Progenitor cell of endocrine pancreas (in vitro differentiated cells): ENCODE measurements at places on chromosomes 12 and 14. TPM values are rescaled to one million over a fixed set of nuclear protein-coding genes. Genes with fewer than 3 reads are reported as not detected.
A peak's percentile ranks its signal among the peaks of the same experiment; 100 is the strongest.

DNA sequence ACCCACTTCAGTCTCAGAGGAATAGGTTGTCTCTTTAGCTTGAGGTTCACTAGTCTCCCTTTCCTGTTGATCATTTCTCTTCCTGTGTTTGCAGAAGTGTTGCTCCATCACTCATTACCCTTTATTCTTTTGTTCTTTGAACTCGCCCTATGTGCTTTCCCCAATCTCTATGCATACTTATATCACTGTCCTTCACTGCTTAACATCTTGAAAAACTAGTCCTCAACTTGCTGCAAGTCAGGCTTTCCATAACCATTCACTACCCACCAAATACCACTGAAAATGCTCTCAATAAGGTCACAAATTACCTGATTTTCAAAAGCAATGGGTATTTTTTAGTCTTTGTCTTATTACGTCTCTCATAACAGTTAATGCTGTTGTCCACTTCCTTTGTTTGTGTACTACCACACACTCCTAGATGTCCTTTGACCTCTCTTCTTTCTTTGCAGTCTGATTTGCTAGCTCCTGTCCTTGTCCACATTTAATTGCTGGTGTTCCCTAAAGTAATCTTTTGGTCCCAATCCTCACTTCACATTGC lies 80.8 kb downstream of the RIC8B start:
- no peak overlapping the region for H3K27ac ChIP-seq
- H3K36me3 ChIP-seq: peaks cover 9% of the 10 kb centered on the region
- H3K4me3 ChIP-seq: no peak overlapping the region
- no peaks in the 10 kb centered on the region for H3K27me3 ChIP-seq

The SDR9C7 gene
- total RNA-seq: not detected in 2 replicates

The LRCOL1 gene
- not detected in 2 replicates for total RNA-seq

DNA sequence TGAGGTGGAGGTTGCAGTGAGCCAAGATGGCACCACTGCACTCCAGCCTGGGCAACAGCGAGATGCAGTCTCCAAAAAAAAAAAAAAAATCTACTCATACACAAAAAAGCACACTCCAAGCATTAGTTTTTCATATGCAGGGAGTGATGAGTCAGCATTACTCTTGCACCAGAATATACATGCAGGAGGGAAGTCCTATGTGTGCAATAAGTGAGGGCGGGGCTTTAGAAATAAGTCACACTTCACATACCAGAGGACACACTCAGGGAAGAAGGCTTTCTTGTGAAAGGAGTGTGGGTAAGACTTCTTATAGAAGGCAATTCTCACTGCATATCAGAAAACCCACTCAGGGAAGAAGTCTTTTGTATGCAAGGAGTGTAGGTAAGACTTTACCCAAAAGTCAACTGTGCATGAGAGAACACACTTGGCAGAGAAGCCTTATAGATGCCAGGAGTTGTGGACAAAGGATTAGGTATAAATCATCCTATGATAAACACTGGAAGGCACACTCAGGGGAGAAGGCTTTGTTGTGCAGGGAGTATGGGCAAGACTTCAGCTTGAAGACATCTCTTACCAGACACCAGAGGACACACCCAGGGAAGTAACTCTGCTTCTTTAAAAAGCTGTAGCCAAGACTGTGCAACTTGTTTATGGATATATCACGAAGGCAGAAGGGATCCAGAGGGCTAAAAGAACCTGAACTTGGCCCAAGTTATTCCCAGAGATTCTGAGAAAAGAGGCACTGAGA lies 50.5 kb downstream of the ATF7 start:
- H3K4me3 ChIP-seq: no peak overlapping the region
- no peak overlapping the region for H3K27ac ChIP-seq

GRCh38 chr12:106953352-106954250 lies 2.1 kb upstream of the TMEM263 start:
- peaks cover 11% of the 10 kb centered on the region for H3K4me1 ChIP-seq
- no peak for DNase-seq
- H3K27ac ChIP-seq: no peak overlapping the region
- peaks cover 27% of the 10 kb centered on the region for H3K27me3 ChIP-seq

- H3K4me3 ChIP-seq: no peak overlapping the region
- peaks cover 3% of the 10 kb centered on the region for H3K27me3 ChIP-seq
- H3K27ac ChIP-seq: no peak overlapping the region
- no peak for DNase-seq
- H3K4me1 ChIP-seq: peaks cover 19% of the 10 kb centered on the region
- H3K36me3 ChIP-seq: no peaks in the 10 kb centered on the region
These were observed 203.8 kb downstream of the CALM1 start for GRCh38 chr14:90600619-90601018.

DNA sequence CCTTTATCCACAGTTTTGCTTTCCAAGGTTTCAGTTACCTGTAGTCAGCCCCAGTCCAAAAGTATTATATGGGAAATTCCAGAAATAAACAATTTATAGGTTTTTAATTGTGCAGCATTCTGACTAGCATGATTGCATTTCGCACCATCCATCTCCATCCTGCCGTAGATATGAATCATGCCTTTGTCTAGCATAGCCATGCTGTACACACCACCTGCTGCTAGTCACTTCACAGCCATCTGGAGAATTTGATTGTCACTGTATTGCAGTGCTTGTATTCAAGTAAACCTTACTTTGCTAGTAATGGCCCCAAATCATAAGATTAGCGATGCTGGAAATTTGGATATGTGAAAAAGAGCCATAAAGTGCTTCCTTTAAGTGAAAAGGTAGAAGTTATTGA lies 36.0 kb downstream of the MUCL1 start:
- H3K27me3 ChIP-seq: no peaks in the 10 kb centered on the region
- peaks cover 27% of the 10 kb centered on the region for H3K4me1 ChIP-seq
- no peaks in the 10 kb centered on the region for H3K36me3 ChIP-seq
- DNase-seq: no peak

DNA sequence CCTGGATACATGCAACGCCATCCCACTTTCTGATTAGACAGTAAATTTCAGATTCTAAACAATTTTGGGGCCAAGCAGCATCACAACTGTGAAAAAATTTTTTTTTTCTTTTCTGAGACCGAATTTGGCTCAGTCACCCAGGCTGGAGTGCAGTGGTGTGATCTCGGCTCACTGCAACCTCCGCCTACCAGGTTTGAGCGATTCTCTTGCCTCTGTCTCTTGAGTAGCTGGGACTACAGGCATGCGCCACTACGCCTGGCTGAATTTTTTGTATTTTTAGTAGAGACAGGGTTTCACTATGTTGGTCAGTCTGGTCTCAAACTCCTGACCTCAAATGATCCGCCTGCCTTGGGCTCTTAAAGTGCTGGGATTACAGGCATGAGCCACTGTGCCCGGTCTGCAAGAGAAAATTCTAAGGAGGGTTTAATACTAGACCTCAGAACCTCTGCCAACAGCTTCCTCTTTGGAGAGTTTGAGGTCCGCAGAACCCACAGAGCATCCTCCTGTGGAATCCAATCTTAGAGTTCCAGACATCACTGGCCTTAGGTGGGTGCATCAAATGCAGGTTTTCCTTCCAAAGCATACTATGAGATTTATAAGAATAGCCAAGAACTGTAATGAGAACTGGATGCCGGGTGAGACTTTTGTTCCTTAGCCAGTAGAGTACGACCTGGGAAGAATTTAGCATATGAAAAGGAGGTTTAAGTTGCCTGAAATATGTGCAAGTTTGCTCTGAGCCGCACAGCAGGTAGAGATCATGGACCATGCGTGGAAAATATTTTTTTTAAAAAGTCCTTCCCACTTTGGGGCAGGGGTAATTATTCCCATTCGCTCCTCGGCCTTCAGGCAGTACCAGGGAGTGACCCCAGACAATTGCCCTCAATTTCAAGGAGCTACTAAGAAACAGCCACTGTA lies 7.8 kb upstream of the PHC1 start:
- H3K27me3 ChIP-seq: no peaks in the 10 kb centered on the region
- peaks cover 5% of the 10 kb centered on the region for H3K4me1 ChIP-seq
- H3K4me3 ChIP-seq: no peak overlapping the region
- H3K27ac ChIP-seq: no peak overlapping the region
- no peak for DNase-seq

- H3K4me1 ChIP-seq: peaks cover 58% of the 10 kb centered on the region
- H3K27ac ChIP-seq: peak overlapping the region; percentile 95
- peak overlapping the region; percentile 10 for H3K4me3 ChIP-seq
- no peak for DNase-seq
- H3K36me3 ChIP-seq: no peaks in the 10 kb centered on the region
- H3K27me3 ChIP-seq: no peaks in the 10 kb centered on the region
These were observed 483.9 kb downstream of the ZFP36L1 start for GRCh38 chr14:68308726-68309520.

- DNase-seq: no peak
- H3K36me3 ChIP-seq: no peaks in the 10 kb centered on the region
- no peak overlapping the region for H3K27ac ChIP-seq
- H3K27me3 ChIP-seq: no peaks in the 10 kb centered on the region
- peaks cover 16% of the 10 kb centered on the region for H3K4me1 ChIP-seq
- H3K4me3 ChIP-seq: no peak overlapping the region
These were observed 441.6 kb upstream of the FBXO33 start for GRCh38 chr14:39873791-39874190.

- H3K27ac ChIP-seq: peak overlapping the region; percentile 74
These were observed 76.9 kb downstream of the SUSD6 start for GRCh38 chr14:69688299-69688649.

- no peaks in the 10 kb centered on the region for H3K36me3 ChIP-seq
- no peaks in the 10 kb centered on the region for H3K27me3 ChIP-seq
- H3K4me3 ChIP-seq: no peak overlapping the region
- no peak overlapping the region for H3K27ac ChIP-seq
These were observed 194.5 kb upstream of the CNOT2 start for GRCh38 chr12:70048521-70049250.

GRCh38 chr14:104550340-104550860 lies 29.2 kb upstream of the C14orf180 start:
- DNase-seq: no peak
- H3K4me3 ChIP-seq: no peak overlapping the region
- no peaks in the 10 kb centered on the region for H3K4me1 ChIP-seq
- no peak overlapping the region for H3K27ac ChIP-seq
- H3K27me3 ChIP-seq: peaks cover 28% of the 10 kb centered on the region
- H3K36me3 ChIP-seq: no peaks in the 10 kb centered on the region

DNA sequence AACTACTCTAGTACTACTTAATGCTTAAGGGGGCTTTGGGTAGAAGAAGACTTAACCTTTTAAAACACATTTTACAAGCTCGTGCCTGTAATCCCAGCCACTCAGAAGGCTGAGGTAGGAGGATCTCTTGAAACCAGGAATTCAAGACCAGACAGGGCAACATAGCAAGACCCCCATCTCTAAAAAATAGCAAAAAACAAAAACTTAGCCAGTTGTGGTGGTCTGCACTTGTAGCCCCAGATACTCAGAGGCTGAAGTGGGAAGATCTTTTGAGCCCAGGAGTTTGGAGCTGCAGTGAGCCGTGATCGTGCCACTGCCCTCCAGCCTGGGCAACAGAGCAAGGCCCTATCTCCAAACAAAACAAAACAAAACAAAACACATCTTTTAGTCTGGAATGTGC lies 39.7 kb upstream of the PARP11 start:
- no peak overlapping the region for H3K27ac ChIP-seq
- peaks cover 20% of the 10 kb centered on the region for H3K27me3 ChIP-seq
- H3K4me1 ChIP-seq: peaks cover 1% of the 10 kb centered on the region
- peaks cover 2% of the 10 kb centered on the region for H3K36me3 ChIP-seq

- no peaks in the 10 kb centered on the region for H3K27me3 ChIP-seq
- peak overlapping the region; percentile 50 for H3K4me3 ChIP-seq
- peaks cover 16% of the 10 kb centered on the region for H3K4me1 ChIP-seq
- peak overlapping the region; percentile 57 for H3K27ac ChIP-seq
- DNase-seq: no peak
These were observed 3.3 kb downstream of the RAD52 start for GRCh38 chr12:946212-946611.

DNA sequence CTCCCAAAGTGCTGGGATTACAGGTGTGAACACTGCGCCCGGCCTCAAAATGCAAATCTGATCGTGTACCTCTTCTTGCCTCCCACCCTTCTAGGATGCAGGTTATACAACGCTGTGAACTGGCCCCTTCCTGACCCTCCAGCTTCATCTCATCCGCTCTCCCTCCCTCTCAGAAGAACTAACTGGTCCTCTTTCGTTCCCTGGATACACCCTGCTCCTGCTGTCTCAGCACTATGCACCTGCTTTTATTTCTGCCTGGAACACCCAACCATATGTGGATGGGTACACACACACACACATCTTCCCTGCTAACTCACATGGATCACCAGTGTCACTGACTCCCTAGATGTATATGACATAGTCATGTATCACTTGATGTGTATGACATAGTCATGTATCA lies 56.1 kb upstream of the VASH1 start:
- H3K4me1 ChIP-seq: peaks cover under 1% of the 10 kb centered on the region
- no peak overlapping the region for H3K27ac ChIP-seq
- no peak for DNase-seq
- no peak overlapping the region for H3K4me3 ChIP-seq
- no peaks in the 10 kb centered on the region for H3K36me3 ChIP-seq

The TDG gene
- total RNA-seq: 52.9 and 61.9 TPM in 2 replicates

The FAM90A1 gene
- 0.22 TPM in 1 of 2 replicates, not detected in the other for total RNA-seq

- H3K27ac ChIP-seq: no peak overlapping the region
- no peaks in the 10 kb centered on the region for H3K36me3 ChIP-seq
- no peak overlapping the region for H3K4me3 ChIP-seq
These were observed 84.2 kb upstream of the LRIG3 start for GRCh38 chr12:59004456-59004855.

DNA sequence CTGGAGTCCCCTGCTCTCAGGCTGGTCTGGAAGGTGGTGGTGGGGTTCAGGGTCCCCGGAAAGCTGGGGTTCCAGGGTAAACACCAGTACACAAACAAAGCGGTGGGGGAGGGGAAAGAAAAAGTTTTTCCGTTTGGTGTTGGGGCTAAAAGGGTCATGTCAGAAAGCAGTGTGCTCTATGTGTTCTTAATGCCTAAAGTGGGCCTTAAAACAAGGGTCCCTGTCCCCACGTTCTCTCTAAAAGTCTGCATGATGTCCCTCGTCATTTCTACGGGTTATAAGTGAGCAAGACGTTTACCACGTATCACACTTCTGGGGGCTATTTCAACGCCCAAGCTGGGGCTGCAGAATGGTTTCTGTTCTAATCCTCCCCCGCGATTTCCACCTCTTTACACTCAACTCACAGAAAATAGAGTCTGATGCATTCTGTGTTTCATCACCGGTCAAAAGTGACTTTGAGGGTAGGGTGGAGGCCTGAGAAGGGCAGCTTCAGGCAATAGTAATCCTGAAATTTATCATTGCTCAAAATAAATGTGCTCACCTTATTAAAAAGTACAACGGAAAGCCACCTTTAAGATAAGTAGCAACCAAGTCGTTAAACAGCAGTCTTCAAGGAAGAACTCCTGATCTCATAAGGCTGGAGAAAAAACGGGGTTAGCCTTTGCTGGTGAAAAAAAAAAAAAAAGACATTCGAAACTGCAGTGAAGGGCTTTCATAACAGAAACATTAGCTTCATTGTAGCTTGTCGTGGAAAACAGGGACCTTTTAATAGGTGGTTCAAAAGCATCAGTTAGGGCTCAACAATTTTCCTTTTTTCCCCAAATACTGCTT lies 63.9 kb upstream of the PTGR2 start:
- H3K27me3 ChIP-seq: no peaks in the 10 kb centered on the region
- peak overlapping the region; percentile 86 for H3K4me3 ChIP-seq
- peaks cover 46% of the 10 kb centered on the region for H3K4me1 ChIP-seq
- peak overlapping the region; percentile 98 for H3K27ac ChIP-seq
- no peak for DNase-seq

The JAG2 gene
- total RNA-seq: 3.8 and 8.5 TPM in 2 replicates

The KRT85 gene
- not detected in 2 replicates for total RNA-seq

- peaks cover 16% of the 10 kb centered on the region for H3K36me3 ChIP-seq
- H3K4me1 ChIP-seq: peaks cover 26% of the 10 kb centered on the region
- no peak for DNase-seq
- H3K27ac ChIP-seq: no peak overlapping the region
- H3K4me3 ChIP-seq: no peak overlapping the region
These were observed 24.6 kb downstream of the PLEKHG3 start for GRCh38 chr14:64728856-64729255.

GRCh38 chr12:102426599-102427542 lies 53.5 kb downstream of the IGF1 start:
- H3K36me3 ChIP-seq: no peaks in the 10 kb centered on the region
- DNase-seq: no peak
- H3K27me3 ChIP-seq: peaks cover 5% of the 10 kb centered on the region
- H3K4me1 ChIP-seq: no peaks in the 10 kb centered on the region
